ENCODE measurements at places on chromosomes 1 and 21.
A peak's percentile ranks its signal among the peaks of the same experiment; 100 is the strongest.

DNA sequence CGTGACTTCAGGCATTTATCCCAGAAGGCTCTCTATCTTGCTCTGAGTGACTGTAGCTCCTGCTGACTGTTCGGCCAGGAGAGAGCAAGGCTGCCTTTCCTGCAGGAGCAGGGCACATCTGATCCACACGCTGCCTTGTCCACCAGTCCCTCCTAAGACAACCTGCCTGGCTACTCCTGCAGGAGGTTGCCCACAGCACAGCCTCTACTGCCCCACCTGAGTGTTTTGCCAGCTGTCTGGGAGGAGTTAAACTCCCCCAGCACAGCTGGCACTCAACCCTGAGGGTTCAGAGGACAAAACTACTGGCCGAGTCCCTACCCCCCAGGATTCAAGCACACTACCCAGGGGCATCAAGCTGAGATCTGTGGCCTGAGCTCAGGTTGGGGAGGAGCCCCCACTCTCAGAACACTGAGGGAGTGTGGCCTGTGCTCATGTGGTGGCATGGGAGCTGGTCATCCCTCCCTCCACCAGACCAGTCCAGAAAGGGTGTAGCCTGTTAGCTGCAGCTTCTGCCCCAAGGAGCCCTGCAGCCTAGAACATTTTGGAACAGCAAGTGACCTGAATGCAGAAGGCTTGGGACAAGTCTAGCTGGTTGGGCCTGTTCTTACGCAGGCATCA is 237.3 kb downstream of the SLC44A5 start:
- no peak for DNase-seq

GRCh38 chr1:173581383-173582079 is 21.3 kb downstream of the SLC9C2 start:
- no peak for DNase-seq

GRCh38 chr1:207958376-207959139 is 47.6 kb upstream of the CD34 start:
- no peak for DNase-seq

DNA sequence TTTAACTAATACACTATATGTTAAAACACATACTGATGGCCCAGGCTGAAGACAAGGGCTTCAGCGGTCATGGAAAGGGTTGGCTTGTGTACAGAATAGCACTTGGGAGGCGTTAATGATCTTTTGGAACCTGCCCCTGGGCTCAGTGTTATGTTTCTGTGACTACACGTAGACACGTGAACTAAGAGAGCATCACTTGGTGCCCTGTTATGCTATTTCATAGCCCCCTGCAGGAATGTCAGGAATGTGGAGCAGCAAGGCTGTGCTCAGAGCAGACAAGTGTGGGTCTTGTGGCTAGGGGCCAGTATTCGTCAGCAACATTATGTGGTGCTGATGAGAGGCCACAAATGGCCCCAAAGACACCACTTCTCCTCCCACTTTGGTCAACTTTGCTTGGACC is 132.4 kb downstream of the MAP3K21 start:
- DNase-seq, result no peak

GRCh38 chr21:36705679-36706481 is 7.0 kb downstream of the SIM2 start:
- peak; percentile 61 for DNase-seq

GRCh38 chr21:42845296-42845965 is 33.9 kb downstream of the WDR4 start:
- DNase-seq, result no peak

DNA sequence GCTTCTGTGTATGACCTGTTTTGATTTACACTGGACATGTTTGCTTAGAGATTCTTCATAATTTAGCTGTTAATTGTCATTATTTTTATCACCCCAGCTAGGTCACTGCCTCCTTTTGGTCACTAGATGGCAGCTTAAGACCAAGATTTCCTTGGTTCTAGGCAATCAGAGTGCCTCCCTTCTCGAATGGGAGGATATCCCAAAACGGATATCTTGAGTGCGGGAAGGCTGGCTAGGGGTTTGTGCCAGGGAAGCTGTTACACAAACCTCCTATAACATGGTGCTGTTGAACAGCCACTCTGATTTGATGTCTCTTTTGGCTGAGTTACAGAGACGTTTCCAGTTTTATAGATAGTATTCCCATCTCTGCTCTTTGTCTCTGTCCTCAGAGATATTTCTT is 283.5 kb downstream of the S1PR1 start:
- peak; percentile 53 for DNase-seq

GRCh38 chr1:246843876-246844275 is 87.9 kb downstream of the AHCTF1 start:
- DNase-seq, result no peak

DNA sequence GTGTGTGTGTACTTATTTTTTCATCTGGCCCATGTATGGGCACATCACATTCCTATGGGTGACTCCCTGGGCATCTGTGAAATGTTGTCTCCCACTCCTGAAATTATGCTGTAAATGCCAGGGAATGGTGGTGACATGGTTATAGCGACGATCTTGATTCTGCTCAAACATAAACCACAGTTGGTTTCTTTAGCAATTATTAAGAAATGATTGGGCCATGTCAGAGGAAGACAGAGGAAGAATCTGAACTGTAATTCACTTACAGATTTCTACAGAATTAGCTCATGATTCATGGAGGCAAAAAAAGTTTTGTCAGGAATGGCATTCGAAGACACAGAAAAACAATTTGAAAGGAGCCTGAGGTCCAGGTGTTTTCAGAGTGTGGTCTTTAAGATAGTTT is 25.8 kb upstream of the KCNE1 start:
- DNase-seq, result no peak

GRCh38 chr1:40344597-40344996 is 27.5 kb upstream of the COL9A2 start:
- DNase-seq, result peak; percentile 47

- DNase-seq, result no peak
These were observed 6.4 kb upstream of the RGS2 start for GRCh38 chr1:192802406-192802805.

GRCh38 chr1:50108497-50109059 is at the start of gene ELAVL4:
Gene ELAVL4, plus strand, starts transcription at chr1:50108920. Its CDS starts 270 bp downstream, at chr1:50109190.
- peak; percentile 68 for DNase-seq

- DNase-seq, result no peak
These were observed 112.3 kb downstream of the PRRX1 start for GRCh38 chr1:170776252-170776651.

DNA sequence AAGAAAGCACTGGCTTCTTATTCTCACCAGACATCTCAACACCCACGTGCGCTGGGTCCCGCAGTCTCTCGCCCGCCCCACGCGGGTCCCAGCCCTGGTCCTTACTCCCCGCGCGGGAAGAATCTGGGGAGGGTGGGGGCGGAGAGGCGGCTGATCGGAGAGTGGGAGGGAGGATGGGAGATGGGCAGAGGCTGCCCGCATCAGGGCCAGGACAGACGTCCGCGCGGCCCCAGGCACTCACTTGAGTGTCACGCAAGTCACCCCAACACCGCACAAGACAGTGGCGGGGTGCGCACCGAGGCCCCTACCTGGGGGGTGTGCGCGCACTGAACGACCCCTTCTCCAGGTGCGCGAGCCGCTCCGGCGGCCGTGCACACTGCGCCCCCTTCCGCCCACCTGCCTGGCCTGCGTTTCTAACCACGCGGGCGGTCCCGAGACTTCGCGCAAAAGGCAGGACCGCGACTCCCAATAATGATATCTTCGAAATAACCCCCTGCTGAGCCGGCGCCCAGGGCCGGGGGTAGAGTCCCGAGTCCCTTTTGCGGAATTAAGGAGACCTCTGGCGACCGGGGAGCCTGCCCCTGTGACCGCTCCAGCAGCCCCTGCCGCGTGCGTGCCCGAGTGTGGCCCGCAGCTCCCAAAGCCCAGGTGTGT is 6.0 kb upstream of the SIM2 start:
- DNase-seq, result peak; percentile 80

GRCh38 chr21:44518686-44519085 is 21.3 kb downstream of the KRTAP10-1 start:
- peak; percentile 67 for DNase-seq

GRCh38 chr1:53979712-53980450 is 33.7 kb downstream of the LRRC42 start:
- DNase-seq, result peak; percentile 40

DNA sequence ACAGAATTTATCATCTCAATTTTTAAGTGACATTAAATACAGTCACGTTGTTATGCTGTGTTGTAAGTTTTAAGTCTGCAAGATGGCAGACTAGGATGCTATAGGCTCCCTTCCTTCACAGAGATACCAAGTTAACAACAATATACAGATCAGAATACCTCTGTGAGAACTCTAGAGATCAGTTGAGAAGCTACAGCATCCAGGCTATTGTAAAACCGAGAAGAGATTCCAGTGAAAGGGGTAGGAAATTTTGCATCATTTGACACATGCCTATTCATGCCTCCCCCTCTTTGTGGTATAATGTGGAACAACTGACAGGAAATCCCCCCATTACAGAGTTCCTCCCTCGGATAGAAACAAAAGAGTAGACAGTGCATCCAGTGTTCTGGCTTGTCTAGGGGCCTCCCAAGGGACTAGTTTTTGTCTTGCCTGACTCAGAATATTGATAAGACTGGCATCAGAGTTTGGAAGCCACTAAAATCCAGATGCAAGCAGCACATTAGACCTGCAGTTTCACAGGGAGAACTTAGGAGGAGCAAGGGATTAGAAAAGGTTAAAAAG is 80.6 kb downstream of the LBR start:
- no peak for DNase-seq

DNA sequence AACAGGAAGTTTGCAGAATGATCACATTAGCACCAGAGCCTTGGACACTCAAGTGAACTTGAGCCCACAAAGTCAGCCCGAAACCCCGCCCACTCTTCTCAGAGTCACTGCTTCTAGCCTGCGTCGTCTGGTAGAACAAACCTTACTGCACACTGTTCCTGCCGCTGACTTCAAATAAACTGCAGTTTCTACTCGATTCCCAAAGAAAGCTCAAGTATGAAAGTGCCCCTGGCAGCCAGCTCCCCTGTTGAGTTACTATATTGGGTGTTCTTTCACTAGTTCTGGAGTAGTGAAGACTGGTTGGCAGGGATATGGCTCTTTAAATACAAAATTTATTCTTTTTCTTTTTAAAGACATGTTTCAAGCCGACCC is 164.7 kb downstream of the GALNT2 start:
- DNase-seq, result no peak

DNA sequence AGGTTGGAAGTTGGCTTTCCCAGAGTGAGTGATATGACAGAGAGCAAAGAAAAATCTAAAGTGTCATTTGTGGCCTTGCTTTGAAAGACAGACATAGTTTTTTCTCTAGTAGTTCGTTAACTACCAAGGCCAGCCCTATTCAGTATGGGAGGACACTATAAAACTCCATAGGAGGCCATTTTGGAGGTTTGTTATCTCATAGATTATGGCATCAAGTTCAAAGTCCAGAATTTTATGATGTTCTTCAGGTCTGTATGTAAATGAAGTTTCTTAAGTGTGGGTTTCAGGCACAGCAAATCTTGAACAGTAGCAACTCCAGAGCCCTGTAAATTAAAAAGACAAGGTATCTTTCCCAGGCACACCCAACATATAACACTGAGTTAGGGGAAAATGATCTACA is 437.1 kb downstream of the PLPP3 start:
- DNase-seq, result no peak

- no peak for DNase-seq
These were observed 3.3 kb downstream of the MAPKAPK2 start for GRCh38 chr1:206687915-206688442.

- DNase-seq, result no peak
These were observed 1.2 kb downstream of the KRTAP10-4 start for GRCh38 chr21:44574457-44575306.

All from retina (tissue), 1 donor.